Type B pancreatic cell (in vitro differentiated cells): ENCODE measurements at places on chromosomes 4 and X. TPM values are rescaled to one million over a fixed set of nuclear protein-coding genes. Genes with fewer than 3 reads are reported as not detected.

DNA sequence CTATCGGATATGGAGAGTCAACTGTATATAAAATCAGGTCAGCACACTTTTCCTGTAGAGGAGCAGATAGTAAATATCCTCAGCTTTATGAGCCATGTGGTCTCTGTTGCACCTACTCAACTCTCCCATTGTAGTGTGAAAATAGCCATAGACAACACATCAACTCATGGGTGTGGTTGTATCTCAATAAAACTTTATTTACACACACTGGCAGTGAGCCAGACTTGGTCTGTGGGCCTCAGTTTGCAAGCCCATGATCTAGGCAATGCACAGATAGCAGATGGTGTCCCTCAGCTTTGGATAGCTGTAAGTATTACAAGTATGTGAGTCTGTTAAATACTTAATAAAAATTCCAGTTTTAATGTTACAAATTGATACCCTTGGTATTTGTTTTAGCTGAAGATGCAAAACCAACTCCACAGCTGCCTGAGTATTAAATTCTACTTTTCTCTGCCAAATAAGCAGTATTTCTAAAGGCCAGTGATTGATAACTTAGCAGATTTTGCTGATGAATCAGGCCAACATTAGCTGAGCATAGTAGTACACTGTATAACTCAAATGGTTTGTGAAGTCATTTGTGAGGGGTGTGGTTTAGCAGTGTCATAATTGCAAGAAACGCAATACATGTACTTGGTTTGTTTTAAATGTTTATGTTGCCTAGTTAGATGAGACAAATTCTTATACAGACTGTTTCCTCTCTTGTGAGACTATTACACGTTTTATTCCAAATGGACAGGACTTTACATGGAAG lies 87.3 kb downstream of the GPR143 start:
- no peaks in the 10 kb centered on the region for H3K27me3 ChIP-seq
- DNase-seq = no peak
- no peak overlapping the region for H3K27ac ChIP-seq
- no peak overlapping the region for H3K4me3 ChIP-seq
- H3K36me3 ChIP-seq = peaks cover 21% of the 10 kb centered on the region

- no peak overlapping the region for H3K27ac ChIP-seq
- no peaks in the 10 kb centered on the region for H3K4me1 ChIP-seq
- no peak for DNase-seq
Measured at GRCh38 chrX:39591099-39591498, 506.7 kb downstream of the BCOR start.

- H3K36me3 ChIP-seq = no peaks in the 10 kb centered on the region
- H3K27ac ChIP-seq = no peak overlapping the region
- no peak for DNase-seq
- H3K4me3 ChIP-seq = no peak overlapping the region
- no peaks in the 10 kb centered on the region for H3K27me3 ChIP-seq
Measured at GRCh38 chrX:16469870-16470269, 180.1 kb upstream of the S100G start.

DNA sequence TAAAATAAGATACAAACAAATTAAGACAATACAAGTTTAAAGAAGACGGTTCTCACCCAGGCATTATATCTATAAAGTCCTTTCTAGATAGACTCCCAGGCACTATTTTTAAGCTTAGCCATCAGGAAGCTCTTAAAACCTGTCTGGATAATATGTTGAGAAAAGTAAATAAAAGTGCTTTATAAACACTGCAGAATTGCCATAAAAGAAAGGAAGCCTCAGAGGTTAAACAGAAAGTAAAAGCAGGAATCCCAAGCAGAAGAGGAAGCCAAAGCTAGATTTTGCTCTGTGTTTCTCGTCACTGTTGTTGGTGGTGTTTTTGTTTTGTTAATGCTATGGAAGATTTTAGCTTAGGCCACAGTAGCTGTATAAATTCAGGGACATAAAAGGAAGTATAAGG lies 1267.3 kb downstream of the PCDH19 start:
- H3K4me3 ChIP-seq = no peak overlapping the region
- H3K27me3 ChIP-seq = no peaks in the 10 kb centered on the region
- H3K4me1 ChIP-seq = no peaks in the 10 kb centered on the region
- H3K27ac ChIP-seq = no peak overlapping the region
- DNase-seq = no peak

DNA sequence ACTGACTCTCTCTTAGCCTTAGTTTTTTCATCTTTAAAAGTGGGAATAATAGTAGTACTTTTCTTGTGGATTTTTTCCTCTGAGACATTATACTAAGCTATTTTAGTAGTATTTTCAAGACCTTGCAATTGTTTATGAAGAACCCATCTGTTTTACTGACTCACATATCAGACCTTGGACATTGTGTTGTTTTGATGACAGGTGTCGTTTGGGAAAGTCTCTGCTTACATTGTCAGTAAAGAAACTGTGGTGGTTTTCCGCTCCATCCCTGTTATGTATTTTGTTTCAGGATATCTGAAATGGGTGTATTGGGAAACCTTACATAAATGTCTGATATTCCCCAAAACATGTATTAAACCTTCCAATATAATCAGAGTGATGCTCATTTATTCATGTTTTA lies 92.2 kb downstream of the STIM2 start:
- no peaks in the 10 kb centered on the region for H3K27me3 ChIP-seq
- no peak overlapping the region for H3K4me3 ChIP-seq
- DNase-seq = no peak
- no peaks in the 10 kb centered on the region for H3K4me1 ChIP-seq

DNA sequence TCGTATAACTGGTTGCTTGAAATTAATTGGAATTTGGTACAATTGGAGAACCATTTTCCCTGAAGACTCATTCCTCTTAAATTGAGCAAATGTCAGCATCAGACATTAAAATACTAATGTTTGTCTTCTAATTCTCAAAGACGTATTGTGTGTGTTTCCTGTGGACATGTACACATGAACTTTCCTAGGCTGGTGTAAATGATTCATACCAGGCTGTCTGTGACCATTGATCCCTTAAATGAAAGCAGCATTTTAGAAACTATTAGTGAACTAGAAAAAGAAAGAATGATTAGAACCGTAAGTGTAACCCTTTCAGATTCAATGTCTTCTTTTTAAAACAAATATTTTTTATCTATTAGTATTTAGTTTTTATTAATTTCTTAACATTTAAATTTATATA lies 332.9 kb downstream of the PPP3CA start:
- no peaks in the 10 kb centered on the region for H3K36me3 ChIP-seq
- no peak overlapping the region for H3K27ac ChIP-seq
- H3K4me1 ChIP-seq = peaks cover 3% of the 10 kb centered on the region
- DNase-seq = no peak

Gene IL21
- total RNA-seq = not detected in 2 replicates

GRCh38 chr4:76696109-76696508 lies 201.8 kb downstream of the SOWAHB start:
- DNase-seq = no peak
- peaks cover 69% of the 10 kb centered on the region for H3K4me1 ChIP-seq
- H3K4me3 ChIP-seq = peak overlapping the region; percentile 54

DNA sequence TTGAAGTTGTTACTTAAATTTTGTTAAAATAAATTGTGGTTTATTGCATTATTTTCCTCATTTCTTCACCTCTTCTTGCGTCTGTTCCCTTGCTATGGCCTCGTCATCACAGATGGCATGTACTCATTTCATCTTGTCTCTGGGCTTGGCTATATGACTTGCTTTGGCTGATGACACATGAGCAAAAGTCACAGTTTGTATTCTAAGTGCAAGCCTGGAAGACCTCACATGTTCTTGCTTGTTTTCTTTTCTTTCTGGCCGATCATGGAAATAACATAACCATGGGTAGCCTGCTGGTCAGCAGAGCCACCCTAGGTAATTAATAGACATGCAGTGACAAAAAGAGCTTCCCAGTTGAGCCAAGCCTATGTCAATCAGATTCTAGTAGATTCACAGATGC lies 527.9 kb downstream of the SPRY1 start:
- no peaks in the 10 kb centered on the region for H3K27me3 ChIP-seq
- H3K4me1 ChIP-seq = peaks cover 6% of the 10 kb centered on the region
- H3K36me3 ChIP-seq = no peaks in the 10 kb centered on the region
- no peak overlapping the region for H3K4me3 ChIP-seq

DNA sequence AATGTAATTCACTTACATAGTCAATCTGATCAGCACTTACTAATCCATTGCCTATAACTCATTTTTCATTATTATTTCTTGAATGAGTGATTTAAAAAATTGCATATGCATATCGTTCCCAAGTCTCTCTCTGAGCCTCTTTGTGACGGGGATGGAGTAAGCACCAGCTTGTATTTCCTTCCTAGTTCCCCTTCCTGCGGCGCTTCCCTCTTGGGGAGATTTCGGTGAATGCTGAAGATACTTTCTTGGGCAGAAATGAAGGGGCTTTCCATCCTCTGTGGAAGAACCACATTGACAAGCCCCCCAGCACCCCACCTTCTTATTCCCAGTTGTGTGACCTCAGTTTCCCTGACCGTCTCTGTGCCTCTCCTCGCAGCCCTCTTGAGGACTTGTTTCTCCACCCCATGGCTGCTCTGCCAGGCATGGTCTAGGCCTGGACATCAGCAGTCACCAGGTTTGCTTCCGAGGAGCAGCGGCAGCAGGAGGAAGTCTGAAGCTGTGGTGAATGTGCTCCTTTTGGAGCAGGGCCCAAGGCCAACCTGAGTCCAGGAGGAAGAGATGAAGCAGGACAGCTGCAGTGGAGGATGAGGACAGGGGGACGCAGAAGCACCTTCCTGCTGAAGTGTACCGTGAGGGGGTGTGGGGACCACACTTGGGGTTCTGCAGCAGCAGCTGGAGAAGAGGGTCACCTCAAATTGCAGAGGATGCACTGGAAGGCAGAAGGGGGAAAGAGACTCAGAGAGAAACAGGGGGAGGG lies 124.9 kb downstream of the IRF2 start:
- H3K4me3 ChIP-seq = peak overlapping the region; percentile 77
- peak overlapping the region; percentile 99 for H3K27ac ChIP-seq
- no peaks in the 10 kb centered on the region for H3K27me3 ChIP-seq
- H3K4me1 ChIP-seq = peaks cover 31% of the 10 kb centered on the region
- no peak for DNase-seq
- H3K36me3 ChIP-seq = no peaks in the 10 kb centered on the region

GRCh38 chr4:145703850-145704497 lies 24.0 kb downstream of the C4orf51 start:
- H3K4me1 ChIP-seq = peaks cover 11% of the 10 kb centered on the region
- H3K4me3 ChIP-seq = peak overlapping the region; percentile 71
- H3K36me3 ChIP-seq = no peaks in the 10 kb centered on the region

DNA sequence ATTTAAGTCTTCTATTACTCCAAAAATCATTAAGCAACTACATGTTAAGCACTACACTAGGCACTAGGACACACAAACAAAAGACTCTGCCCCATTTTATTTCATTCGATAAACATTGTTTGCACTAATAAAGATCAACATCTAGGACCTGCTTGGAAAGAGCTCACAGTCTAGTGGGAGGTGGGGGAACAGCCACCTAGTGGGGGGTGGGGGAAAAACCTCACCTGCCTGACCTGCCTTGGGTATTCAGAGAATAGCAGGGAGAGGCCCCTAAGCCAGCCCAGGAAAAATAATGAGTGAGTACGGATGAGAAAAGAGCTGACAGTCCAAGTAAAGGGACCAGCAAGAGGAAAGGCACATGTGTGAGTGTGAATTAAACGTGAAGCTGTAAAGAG lies 52.2 kb downstream of the PRDM5 start:
- H3K4me1 ChIP-seq = no peaks in the 10 kb centered on the region
- H3K27me3 ChIP-seq = no peaks in the 10 kb centered on the region
- no peaks in the 10 kb centered on the region for H3K36me3 ChIP-seq
- H3K27ac ChIP-seq = no peak overlapping the region

Gene LANCL3
- total RNA-seq = 0.59 and 1.1 TPM in 2 replicates

Gene GNPDA2
- 10.1 and 12.0 TPM in 2 replicates for total RNA-seq

DNA sequence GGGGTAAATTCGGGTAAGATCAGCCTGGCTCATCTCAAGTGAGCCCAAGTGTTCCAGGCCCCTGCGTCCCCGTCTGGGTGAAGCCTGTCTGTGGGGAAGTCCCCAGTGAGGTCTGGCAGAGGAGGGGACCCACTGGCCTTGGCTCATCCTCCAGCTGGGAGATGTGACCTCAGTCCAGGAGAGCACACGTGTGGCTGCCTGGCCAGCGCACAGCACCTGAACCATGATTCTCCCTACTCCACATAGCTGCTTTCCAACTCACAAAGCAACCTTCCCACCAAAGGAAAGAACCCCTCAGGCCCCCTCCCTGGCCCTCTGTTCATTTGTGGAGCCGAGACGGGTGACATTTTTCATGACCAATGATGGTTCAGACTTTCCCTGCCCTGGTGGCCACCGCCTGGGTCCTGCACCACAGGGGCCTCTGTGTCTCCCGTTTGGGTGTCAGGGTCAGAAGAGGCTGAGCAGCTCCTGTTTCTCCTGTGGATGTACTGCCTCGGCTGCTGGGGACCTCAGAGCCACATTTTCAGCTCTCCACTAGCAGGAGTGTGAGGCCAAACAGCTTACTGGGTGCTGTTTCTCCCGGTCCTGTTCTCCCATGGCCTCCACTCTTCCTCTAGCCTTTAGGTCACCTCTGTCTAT lies 111.4 kb downstream of the CPZ start:
- no peak overlapping the region for H3K4me3 ChIP-seq
- H3K36me3 ChIP-seq = no peaks in the 10 kb centered on the region
- DNase-seq = peak; percentile 62

DNA sequence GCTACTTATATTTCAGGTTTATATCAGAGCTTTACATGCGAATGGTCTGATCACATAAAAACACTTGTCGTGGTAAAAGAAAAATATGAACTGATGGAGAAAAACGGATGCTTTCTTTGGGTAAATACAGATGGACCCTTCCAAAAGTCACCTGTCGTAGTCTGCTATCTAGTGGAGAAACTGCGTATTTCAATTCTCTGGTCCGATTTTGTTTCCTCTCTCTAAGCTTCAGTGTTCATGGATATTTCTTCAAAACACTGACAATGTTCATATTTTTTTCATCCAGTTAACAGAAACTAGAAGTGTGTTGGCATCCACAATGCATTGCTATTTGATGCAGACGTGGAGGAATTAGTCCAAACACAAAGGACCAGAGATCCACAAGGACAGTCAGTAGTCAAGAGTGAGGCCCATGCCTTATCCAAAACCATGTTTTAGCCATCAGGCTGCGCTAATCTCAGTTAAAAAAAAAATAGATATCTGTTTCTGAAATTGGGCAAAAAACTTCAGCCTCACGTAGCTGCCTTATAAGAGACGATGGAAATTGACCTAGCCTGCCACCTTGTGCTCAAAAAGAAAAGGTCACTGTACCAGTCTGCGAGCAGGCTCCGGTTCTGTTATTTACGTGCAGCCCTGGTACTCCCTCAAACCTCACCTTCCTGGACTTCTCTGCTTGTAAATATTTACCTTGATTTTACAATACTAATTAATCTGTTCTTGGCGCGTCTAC lies 16.0 kb downstream of the MEPE start:
- no peaks in the 10 kb centered on the region for H3K36me3 ChIP-seq
- no peak overlapping the region for H3K27ac ChIP-seq
- peaks cover 10% of the 10 kb centered on the region for H3K4me1 ChIP-seq

DNA sequence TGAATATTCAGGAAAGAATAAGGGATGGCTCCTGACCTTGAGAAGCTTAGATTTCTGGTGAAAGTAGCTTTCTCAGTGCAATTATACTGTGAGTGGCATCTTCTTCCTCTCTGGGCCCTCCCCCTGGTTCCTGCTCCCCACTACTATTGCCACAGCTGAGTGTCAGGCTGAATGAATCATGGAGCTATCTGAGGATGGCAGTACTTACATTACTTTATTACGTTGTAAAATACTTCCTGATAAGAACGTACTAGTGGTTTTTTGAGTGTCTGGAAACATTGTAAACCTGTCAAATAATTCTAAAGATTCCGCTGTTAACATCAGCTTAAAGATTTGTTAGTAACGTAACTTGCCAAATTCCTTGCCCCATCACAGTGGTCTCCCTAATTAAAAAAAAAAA lies 36.2 kb downstream of the ARHGAP10 start:
- no peak overlapping the region for H3K4me3 ChIP-seq
- DNase-seq = no peak
- no peaks in the 10 kb centered on the region for H3K27me3 ChIP-seq
- H3K4me1 ChIP-seq = peaks cover 24% of the 10 kb centered on the region
